ENCODE measurements at places on chromosomes 4 and X. TPM values are rescaled to one million over a fixed set of nuclear protein-coding genes. Genes with fewer than 3 reads are reported as not detected.

Gene PDCL2
- total RNA-seq, result not detected

Gene XAGE1A
- total RNA-seq, result not detected

Gene MTNR1A
- total RNA-seq, result not detected

Gene PPA2
- 74.6 TPM for total RNA-seq

All from fibroblast of lung (primary cell).